Brain (organoid and tissue), 16 donors: ENCODE measurements at places on chromosomes 7 and 10. TPM values are rescaled to one million over a fixed set of nuclear protein-coding genes. Genes with fewer than 3 reads are reported as not detected.

- DNase-seq: no peak
These were observed 442.0 kb downstream of the MDFIC start for GRCh38 chr7:115363916-115364315.

- no peak for DNase-seq
These were observed 700.2 kb downstream of the PARD3 start for GRCh38 chr10:34114914-34115313.

DNA sequence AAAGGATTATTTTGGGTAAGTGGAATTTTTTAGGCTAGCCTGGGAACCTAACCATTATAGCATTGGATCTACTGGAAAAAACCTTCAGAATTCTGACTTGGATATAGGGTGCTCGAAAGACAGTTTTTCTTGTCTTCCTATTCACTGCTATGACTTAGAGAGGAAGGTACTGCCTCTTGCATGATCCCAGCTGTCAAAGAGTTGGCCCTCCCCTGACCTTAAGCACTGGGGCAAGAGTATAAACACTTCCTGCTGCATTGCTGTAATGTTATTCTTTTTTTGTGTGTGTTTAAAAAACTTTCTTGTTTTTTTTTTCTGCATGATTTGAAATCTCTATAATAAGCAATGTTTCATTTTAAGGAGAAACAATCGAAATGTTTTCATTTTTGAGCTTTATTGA lies 113.0 kb downstream of the LRMDA start:
- DNase-seq: no peak

DNA sequence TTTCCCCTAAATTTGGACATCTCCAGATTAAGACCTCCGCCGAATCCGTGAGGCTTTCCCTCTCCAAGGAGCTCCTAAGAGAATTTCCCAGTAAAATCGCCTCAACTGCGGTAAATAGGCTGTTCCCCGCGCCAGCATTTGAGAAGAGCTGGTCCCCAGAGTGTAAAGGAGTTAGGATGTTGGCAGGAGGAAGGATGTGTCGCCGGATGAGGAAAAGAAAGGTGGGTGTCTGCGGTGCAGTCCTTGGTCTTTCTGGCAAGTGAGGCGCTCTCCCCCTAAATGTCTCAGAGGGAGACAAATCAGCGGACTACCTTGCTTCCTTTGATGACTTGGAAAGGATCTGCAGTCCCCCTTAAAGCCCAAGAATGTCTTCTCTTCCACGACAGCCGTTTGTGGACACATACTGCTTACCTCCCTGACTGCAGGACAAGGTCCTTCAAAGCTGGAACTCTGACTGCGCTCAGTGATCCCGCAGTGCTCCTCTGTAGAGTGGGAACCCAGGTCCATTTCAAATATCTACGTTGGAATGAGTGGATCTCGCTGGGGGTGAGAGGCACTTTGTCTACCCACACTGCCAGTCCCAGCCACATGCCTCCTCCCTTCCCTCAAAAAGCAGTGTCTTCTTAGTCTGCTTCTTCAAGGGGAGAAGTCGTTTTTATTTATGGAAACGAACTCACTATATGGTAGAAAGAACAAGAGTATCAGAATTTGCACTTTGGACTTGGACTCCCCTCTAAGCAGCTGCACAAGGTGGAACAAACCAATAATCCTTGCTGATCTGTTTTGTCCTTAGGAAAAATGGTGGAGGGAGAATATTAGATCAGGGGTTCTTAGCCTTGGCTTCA lies 1.1 kb upstream of the DLG5 start:
- no peak for DNase-seq

DNA sequence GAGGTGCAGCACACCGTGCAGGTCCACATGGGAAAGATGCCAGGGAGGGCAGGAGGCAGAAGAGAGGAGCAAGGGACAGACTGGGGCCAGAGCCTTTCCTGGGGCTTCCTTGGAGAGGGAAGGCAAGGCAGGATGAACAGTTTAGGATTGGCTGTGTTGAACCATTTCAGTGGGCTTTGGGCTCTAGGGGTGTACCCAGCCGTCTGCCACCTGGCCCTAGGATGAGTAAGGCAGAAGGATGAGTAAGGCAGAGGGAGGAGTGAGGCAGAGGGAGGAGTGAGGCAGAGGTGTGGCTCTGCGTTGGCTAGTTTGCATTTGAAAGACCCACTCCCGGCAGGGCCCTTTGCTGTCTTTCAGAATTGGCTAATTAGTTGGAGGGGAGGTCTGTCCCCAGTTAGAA lies 31.5 kb upstream of the PRF1 start:
- DNase-seq: no peak

GRCh38 chr7:129898502-129899160 lies 54.1 kb downstream of the UBE2H start:
- no peak for DNase-seq

DNA sequence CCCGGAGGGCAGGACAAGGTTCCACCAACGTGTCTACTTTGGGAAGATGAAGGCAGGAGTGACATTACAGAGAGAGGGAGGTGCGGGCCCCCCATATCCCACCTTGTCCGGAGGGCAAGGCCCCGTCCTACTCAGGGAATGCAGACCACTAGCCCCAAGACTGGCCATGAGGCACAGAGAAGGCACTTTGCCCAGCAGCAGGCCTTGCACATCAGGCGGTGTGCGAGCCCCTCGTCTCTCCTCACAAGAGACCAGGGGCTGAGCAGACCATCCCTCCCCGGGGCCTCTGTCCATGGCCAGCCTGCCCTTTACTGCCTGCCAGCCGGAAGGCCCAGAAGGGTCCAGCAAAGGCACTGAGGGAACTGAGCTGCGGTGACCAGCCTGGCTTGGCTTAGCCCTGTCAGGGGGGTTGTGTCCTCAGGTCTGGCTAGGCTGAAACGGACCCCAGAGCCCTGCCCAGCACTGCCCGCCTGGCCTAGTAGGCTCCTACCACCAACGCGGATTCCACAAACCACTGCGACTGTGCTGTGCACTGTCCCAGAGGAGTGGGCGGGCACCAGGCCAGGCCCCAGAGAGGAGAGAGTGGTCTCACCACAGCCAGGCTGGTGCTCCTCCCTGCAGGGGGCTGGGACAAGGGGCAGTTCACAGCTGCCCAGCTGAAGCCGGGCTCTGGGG lies 16.7 kb downstream of the CAMK2B start:
- no peak for DNase-seq

- DNase-seq: no peak
These were observed 228.9 kb downstream of the AGMO start for GRCh38 chr7:15332956-15333355.

GRCh38 chr7:138491612-138492386 lies 31.7 kb downstream of the TRIM24 start:
- DNase-seq: no peak

GRCh38 chr7:128831178-128831993 lies 1.2 kb downstream of the FLNC start:
- peak; percentile 21 for DNase-seq

DNA sequence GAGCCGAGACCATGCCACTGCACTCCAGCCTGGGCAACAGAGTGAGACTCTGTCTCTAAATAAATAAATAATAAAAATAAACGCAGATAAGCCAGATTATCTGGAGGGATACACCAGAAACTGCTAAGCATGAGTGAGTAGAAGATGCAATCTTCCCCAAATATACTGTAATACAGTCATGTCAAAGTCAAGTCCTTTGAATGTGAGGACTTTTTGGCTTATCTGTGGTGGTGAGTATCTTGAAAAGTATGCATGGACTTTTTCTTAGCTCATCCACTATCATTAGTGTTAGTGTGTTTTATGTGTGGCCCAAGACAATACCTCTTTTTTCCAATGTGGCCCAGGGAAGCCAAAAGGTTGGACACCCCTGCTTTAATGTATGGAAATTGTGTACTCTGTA lies 44.7 kb upstream of the PITRM1 start:
- DNase-seq: no peak

GRCh38 chr7:25091176-25091575 lies 33.9 kb downstream of the CYCS start:
- peak; percentile 81 for DNase-seq

GRCh38 chr10:67858971-67859370 lies 21.0 kb upstream of the DNAJC12 start:
- DNase-seq: no peak

DNA sequence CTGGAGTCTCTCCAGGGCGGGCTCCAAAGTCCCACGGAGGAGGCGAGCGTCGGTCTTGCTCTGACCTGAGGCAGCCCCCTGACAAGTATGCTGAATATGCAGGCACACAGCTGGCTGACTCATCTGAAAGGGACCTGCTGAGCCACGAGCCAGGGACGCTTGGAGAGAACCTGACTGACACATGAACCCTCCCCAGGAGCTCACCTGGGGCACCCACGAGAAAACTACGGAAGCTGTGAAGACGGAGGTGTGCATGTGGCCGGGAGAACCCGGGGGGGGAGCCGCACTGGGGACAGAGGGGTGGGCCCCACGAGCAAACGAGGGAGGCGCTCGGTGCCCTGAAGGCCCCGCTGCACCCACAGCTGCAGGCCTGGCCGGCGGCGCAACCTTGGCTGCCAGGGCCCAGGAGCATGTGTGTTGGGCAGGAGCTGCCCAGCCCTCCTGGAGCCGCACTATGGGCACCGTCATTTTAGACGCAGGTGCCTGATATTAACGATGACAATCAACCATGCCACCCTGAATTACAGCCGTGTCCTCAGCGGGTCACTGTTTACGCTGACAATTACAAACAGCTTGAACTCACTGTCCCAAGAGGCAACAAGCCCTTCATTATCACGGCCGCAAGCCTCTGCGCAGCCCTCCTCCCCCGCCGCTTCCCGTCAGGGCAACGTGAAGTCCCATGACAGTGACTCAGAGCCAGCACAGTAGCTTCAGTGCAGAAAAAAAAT lies 64.7 kb downstream of the DIP2C start:
- DNase-seq: no peak

Gene ZNF33B
- 25.6 TPM for polyA plus RNA-seq

Gene GTF2IRD1
- polyA plus RNA-seq: 33.6 TPM

Gene CHST15
- polyA plus RNA-seq: 6.0 TPM

Gene PRSS37
- not detected for polyA plus RNA-seq

Gene TET1
- 1.8 TPM for polyA plus RNA-seq

Gene PSMC2
- polyA plus RNA-seq: 97.4 TPM

Gene RABGEF1
- 16.6 TPM for polyA plus RNA-seq

Gene ZEB1
- polyA plus RNA-seq: 9.6 TPM
